ENCODE measurements at places on chromosomes 1 and 21. TPM values are rescaled to one million over a fixed set of nuclear protein-coding genes. Genes with fewer than 3 reads are reported as not detected.

The RNASEL gene
- total RNA-seq: 4.3 TPM

The CHD1L gene
- total RNA-seq: 26.2 TPM

The CRNN gene
- total RNA-seq: not detected

The TMOD4 gene
- not detected for total RNA-seq

The S100A7A gene
- not detected for total RNA-seq

The NGF gene
- 1.8 TPM for total RNA-seq

The AMPD1 gene
- not detected for total RNA-seq

The F3 gene
- total RNA-seq: 132 TPM

The CELF3 gene
- 39.1 TPM for total RNA-seq

The FAM163A gene
- not detected for total RNA-seq

The CFHR4 gene
- total RNA-seq: not detected

The PRAMEF27 gene
- not detected for total RNA-seq

The GNG12 gene
- 189 TPM for total RNA-seq

DNA sequence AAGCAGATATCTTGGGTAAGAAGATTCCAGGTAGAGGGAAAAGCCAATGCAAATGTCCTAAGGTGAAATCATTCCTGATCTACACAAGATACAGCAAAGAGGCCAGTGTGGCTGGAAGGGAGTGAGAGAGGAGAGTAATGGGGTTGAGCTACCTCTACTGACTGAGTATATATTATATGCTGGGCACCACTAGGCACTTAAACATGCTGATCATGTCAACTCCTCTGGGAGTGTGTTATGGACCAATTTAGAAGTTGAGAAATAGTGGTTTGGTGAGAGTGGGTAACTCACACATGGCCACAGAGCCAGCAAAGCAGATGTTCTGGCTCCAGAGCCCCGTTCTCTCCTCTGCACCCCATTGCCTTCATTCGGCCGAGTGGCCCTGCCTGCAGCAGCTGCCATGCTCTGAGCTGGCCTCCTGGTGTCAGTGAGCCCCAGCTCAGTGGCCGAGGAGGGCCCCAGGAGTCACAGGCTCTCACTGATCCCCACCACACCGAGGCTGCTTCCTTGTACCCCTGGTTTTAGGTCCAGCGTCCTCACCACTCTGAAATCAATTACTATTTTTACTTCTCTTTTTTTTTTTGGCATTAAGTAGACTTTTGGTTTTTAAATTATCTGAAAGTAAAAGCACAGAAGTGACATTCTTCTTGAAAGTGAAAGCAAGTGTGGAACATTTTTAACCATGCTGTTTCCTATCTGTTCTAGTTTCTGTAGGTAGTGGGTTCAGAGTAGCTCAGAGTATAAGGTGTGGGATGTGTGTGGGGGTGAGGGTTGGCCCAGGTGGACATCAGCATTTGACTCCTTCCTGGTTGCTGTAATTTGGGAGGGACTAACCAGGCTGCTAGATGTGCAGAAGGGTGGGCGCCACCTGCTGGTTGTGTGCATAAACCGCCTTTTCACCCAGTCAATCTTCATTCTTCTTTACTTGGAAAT is 45.8 kb upstream of the CRNN start:
- peak overlapping the region; percentile 7 for H3K4me3 ChIP-seq
- H3K27me3 ChIP-seq: no peaks in the 10 kb centered on the region
- peaks cover 11% of the 10 kb centered on the region for H3K4me1 ChIP-seq
- no peaks in the 10 kb centered on the region for H3K36me3 ChIP-seq
- DNase-seq: peak; percentile 79
- peak overlapping the region; percentile 3 for H3K27ac ChIP-seq

GRCh38 chr1:208149776-208150514 is 94.2 kb downstream of the PLXNA2 start:
- no peak overlapping the region for H3K27ac ChIP-seq
- peak; percentile 87 for DNase-seq
- H3K36me3 ChIP-seq: no peaks in the 10 kb centered on the region

GRCh38 chr1:50080904-50081586 is 27.7 kb upstream of the ELAVL4 start:
- peak; percentile 31 for DNase-seq
- H3K27ac ChIP-seq: no peak overlapping the region
- H3K36me3 ChIP-seq: no peaks in the 10 kb centered on the region
- no peak overlapping the region for H3K4me3 ChIP-seq

DNA sequence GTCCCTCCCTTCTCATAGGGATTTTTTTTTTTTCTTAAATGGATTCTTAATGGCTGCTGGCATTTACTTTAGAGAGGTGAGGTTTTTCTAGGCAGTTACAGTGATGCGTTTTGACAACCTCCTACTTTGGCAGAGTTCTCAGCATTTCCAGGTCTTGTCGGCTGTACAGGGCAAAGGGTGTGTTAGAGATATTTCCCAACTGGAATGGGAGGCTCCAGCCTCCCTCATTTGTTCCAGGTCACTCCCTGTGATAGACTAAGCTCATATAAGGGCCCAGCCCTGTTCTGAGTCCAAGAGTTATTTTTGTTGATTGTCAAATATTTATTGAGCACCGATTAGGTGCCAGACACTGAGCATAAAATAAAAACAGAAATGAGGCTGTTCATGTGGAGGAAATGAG is 7.6 kb upstream of the XKR8 start:
- H3K4me1 ChIP-seq: no peaks in the 10 kb centered on the region
- no peaks in the 10 kb centered on the region for H3K27me3 ChIP-seq
- no peaks in the 10 kb centered on the region for H3K36me3 ChIP-seq

GRCh38 chr1:88581703-88582102 is 102.4 kb upstream of the PKN2 start:
- no peak overlapping the region for H3K4me3 ChIP-seq
- no peaks in the 10 kb centered on the region for H3K4me1 ChIP-seq
- no peak overlapping the region for H3K27ac ChIP-seq
- DNase-seq: no peak

- H3K27ac ChIP-seq: no peak overlapping the region
- H3K27me3 ChIP-seq: no peaks in the 10 kb centered on the region
- peaks cover 6% of the 10 kb centered on the region for H3K4me1 ChIP-seq
- no peak for DNase-seq
Measured at GRCh38 chr1:14851760-14852159, 253.3 kb downstream of the KAZN start.

- DNase-seq: no peak
- H3K4me3 ChIP-seq: no peak overlapping the region
- no peak overlapping the region for H3K27ac ChIP-seq
- H3K4me1 ChIP-seq: no peaks in the 10 kb centered on the region
- no peaks in the 10 kb centered on the region for H3K36me3 ChIP-seq
- peaks cover 3% of the 10 kb centered on the region for H3K27me3 ChIP-seq
Measured at GRCh38 chr1:29621826-29622435, 385.6 kb downstream of the PTPRU start.

GRCh38 chr21:46286648-46287002 is 483 bp downstream of the YBEY start:
- peaks cover 43% of the 10 kb centered on the region for H3K4me1 ChIP-seq
- peaks cover 12% of the 10 kb centered on the region for H3K36me3 ChIP-seq
- peak overlapping the region; percentile 98 for H3K27ac ChIP-seq

GRCh38 chr1:36761113-36761512 is 273.2 kb downstream of the GRIK3 start:
- peaks cover 3% of the 10 kb centered on the region for H3K27me3 ChIP-seq
- H3K27ac ChIP-seq: no peak overlapping the region
- H3K36me3 ChIP-seq: no peaks in the 10 kb centered on the region
- no peaks in the 10 kb centered on the region for H3K4me1 ChIP-seq
- no peak for DNase-seq

DNA sequence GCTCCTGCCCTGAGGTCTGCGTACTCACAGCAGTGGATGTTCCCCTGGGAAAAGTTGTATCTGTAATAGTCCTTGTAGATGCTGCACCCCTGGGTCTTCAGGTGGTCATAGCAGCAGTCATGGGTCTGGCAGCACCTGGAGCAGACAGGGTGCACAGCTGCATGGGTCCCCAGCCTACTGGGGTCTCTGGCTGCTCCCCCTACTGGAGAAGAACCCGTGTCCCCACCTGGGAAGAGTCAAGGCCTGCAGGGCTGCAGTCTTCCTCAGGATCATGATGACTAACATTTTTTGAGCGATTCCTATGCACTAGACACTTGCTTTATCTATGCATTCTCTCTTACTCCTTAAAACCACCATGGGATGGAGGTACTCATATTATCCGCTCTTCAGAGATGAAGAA is 3.9 kb downstream of the PLA2G2D start:
- H3K4me3 ChIP-seq: no peak overlapping the region
- no peak overlapping the region for H3K27ac ChIP-seq
- no peak for DNase-seq

GRCh38 chr1:53559391-53559815 is 100.2 kb downstream of the DMRTB1 start:
- no peak for DNase-seq
- no peaks in the 10 kb centered on the region for H3K27me3 ChIP-seq
- no peak overlapping the region for H3K4me3 ChIP-seq
- H3K36me3 ChIP-seq: no peaks in the 10 kb centered on the region
- no peak overlapping the region for H3K27ac ChIP-seq

- no peak overlapping the region for H3K27ac ChIP-seq
- no peak for DNase-seq
- no peaks in the 10 kb centered on the region for H3K27me3 ChIP-seq
- no peaks in the 10 kb centered on the region for H3K36me3 ChIP-seq
Measured at GRCh38 chr21:37843191-37843590, 73.1 kb downstream of the KCNJ6 start.

DNA sequence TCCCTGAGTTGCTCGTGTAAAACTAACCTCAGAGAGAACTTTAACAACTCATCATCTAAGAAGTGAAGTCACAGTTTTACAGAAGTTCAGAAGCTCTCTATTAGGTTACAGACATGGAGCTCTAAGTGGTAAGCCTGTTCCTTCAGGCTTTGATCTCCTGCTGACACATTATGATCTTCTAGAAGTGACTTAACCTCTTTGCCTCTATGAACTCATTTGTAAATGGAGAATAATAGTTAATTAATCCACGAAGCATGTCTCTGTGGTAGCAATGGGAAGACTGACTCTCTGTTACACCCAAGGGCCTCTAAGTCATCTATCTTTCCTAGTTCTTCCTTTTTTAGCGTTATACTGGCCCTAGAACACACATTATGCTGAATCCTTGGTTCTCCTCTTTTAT is 157.9 kb upstream of the NRIP1 start:
- H3K36me3 ChIP-seq: no peaks in the 10 kb centered on the region
- no peaks in the 10 kb centered on the region for H3K27me3 ChIP-seq
- H3K27ac ChIP-seq: no peak overlapping the region
- H3K4me3 ChIP-seq: no peak overlapping the region
- peaks cover 18% of the 10 kb centered on the region for H3K4me1 ChIP-seq

DNA sequence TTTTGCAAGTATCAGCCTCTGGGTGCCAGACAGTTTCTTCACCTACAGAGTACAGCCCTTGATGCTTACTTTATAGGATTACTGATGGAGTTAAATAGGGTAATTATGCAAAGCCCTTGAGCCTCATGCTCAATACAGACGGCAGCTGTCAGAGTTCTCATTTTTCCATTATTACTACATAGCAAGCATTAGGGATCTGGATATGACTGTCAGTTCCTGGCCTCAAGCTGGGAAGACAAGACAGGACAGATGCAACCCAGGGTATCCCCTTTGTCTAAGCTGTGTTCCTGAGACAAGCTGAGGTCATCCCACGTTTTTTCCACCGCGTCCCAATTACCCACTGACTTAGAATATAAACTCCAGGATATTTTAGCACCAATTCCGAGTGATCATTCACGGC is 94.4 kb downstream of the SLC35F3 start:
- no peaks in the 10 kb centered on the region for H3K27me3 ChIP-seq
- H3K4me1 ChIP-seq: no peaks in the 10 kb centered on the region
- no peak for DNase-seq
- H3K4me3 ChIP-seq: no peak overlapping the region
- H3K36me3 ChIP-seq: no peaks in the 10 kb centered on the region

GRCh38 chr1:56092684-56093570 is 486.4 kb downstream of the PLPP3 start:
- no peak overlapping the region for H3K4me3 ChIP-seq
- no peaks in the 10 kb centered on the region for H3K4me1 ChIP-seq
- no peaks in the 10 kb centered on the region for H3K36me3 ChIP-seq
- H3K27me3 ChIP-seq: no peaks in the 10 kb centered on the region
- no peak overlapping the region for H3K27ac ChIP-seq

- DNase-seq: no peak
- H3K36me3 ChIP-seq: no peaks in the 10 kb centered on the region
- no peaks in the 10 kb centered on the region for H3K4me1 ChIP-seq
Measured at GRCh38 chr1:213418268-213419071, 367.4 kb downstream of the RPS6KC1 start.

GRCh38 chr1:155455588-155456195 is 106.9 kb downstream of the ASH1L start:
- peaks cover 16% of the 10 kb centered on the region for H3K4me1 ChIP-seq
- H3K4me3 ChIP-seq: no peak overlapping the region
- no peaks in the 10 kb centered on the region for H3K27me3 ChIP-seq
- H3K36me3 ChIP-seq: peaks cover 60% of the 10 kb centered on the region

GRCh38 chr1:108814343-108815125 is 42.4 kb downstream of the AKNAD1 start:
- peak overlapping the region; percentile 85 for H3K27ac ChIP-seq
- H3K27me3 ChIP-seq: no peaks in the 10 kb centered on the region
- H3K36me3 ChIP-seq: peaks cover 19% of the 10 kb centered on the region
- H3K4me1 ChIP-seq: peaks cover 35% of the 10 kb centered on the region
- no peak overlapping the region for H3K4me3 ChIP-seq

- no peaks in the 10 kb centered on the region for H3K27me3 ChIP-seq
- no peak overlapping the region for H3K27ac ChIP-seq
- DNase-seq: no peak
- no peak overlapping the region for H3K4me3 ChIP-seq
- no peaks in the 10 kb centered on the region for H3K4me1 ChIP-seq
Measured at GRCh38 chr1:116147114-116147510, 35.9 kb downstream of the MAB21L3 start.

GRCh38 chr1:41765152-41765551 is 153.6 kb downstream of the HIVEP3 start:
- no peak for DNase-seq
- H3K36me3 ChIP-seq: no peaks in the 10 kb centered on the region
- peak overlapping the region; percentile 30 for H3K27ac ChIP-seq
- H3K27me3 ChIP-seq: no peaks in the 10 kb centered on the region
- no peaks in the 10 kb centered on the region for H3K4me1 ChIP-seq

- no peak for DNase-seq
- no peaks in the 10 kb centered on the region for H3K27me3 ChIP-seq
- H3K27ac ChIP-seq: no peak overlapping the region
- H3K36me3 ChIP-seq: no peaks in the 10 kb centered on the region
Measured at GRCh38 chr1:75211648-75212047, 77.5 kb downstream of the LHX8 start.

- no peaks in the 10 kb centered on the region for H3K4me1 ChIP-seq
- H3K36me3 ChIP-seq: no peaks in the 10 kb centered on the region
- no peak for DNase-seq
- H3K27me3 ChIP-seq: no peaks in the 10 kb centered on the region
Measured at GRCh38 chr1:84971957-84972356, 25.0 kb downstream of the MCOLN2 start.

- no peaks in the 10 kb centered on the region for H3K27me3 ChIP-seq
- H3K36me3 ChIP-seq: no peaks in the 10 kb centered on the region
- H3K27ac ChIP-seq: no peak overlapping the region
- no peak for DNase-seq
Measured at GRCh38 chr1:38088791-38089190, 42.2 kb upstream of the POU3F1 start.

DNA sequence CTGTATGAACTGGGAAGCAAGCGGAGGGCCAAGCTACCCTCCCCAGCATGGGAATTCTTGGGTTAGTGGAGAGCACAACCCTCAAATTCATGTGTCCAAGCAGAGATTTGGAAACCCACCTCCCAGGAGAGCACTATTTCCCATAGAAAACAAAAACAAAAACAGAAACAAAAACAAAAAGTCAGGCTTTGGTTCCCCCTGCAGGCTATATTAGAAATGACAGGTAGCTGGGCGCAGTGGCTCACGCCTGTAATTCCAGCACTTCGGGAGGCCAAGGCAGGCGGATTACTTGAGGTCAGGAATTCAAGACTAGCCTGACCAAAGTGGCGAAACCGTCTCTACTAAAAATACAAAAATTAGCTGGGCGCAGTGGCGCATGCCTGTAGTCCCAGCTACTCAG is 10.8 kb downstream of the MINDY1 start:
- DNase-seq: peak; percentile 47
- no peak overlapping the region for H3K4me3 ChIP-seq
- H3K27me3 ChIP-seq: no peaks in the 10 kb centered on the region
- peaks cover 46% of the 10 kb centered on the region for H3K36me3 ChIP-seq

All from stomach (tissue), 19 donors.